ENCODE measurements at places on chromosomes 2 and 18.

DNA sequence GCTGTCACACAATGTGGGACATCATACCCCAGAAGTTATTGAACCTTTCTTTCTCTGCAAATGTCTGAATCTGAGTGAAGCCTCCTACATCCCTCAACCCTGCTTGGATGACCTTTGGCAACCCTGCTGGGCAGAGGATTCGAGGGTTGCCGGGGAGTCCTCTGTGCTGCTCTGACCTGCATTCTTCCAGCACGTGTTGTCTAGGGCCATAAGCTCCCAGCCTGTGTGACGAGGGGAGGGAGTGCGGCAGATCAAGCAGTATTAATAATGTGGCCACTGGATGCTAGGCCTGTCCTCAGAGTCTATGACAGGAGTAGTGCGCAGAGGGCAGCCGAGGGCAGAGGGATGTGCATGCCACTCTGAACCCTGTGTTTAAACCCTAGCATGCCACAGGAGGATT lies 58.8 kb downstream of the RPL37A start:
- no peak for DNase-seq

GRCh38 chr2:207787017-207787416 lies 17.3 kb upstream of the FZD5 start:
- no peak for DNase-seq

GRCh38 chr2:191114403-191114886 lies 36.3 kb downstream of the STAT4 start:
- DNase-seq: no peak

DNA sequence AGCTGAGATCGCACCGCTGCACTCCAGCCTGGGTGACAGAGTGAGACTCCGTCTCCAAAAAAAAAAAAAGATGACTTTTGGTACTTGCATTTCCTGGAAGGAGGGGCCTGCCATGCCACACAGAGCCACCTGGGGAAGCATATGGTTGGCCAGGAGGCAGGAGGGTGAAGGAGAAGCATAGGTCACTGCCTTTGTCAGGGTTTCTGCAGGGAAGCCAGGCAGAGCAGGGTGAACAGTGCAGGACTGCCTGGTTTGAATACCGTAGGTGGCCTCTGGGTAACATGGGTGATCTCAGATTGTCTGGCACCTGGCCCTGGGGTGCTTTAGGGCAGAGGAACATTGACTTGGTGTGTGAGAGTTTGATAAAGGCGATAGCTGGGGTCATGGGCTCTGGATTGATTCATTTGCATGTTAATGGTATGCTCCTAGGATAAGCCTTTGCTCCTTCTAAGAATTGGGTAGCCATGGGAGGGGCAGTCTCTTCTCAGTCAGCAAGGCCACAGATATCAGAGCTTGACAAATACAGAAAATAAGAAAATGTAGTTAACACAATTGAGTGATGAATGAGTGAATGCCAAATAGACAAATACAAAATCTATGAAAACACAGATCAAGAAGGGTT lies 124.0 kb upstream of the SEC11C start:
- no peak for DNase-seq

DNA sequence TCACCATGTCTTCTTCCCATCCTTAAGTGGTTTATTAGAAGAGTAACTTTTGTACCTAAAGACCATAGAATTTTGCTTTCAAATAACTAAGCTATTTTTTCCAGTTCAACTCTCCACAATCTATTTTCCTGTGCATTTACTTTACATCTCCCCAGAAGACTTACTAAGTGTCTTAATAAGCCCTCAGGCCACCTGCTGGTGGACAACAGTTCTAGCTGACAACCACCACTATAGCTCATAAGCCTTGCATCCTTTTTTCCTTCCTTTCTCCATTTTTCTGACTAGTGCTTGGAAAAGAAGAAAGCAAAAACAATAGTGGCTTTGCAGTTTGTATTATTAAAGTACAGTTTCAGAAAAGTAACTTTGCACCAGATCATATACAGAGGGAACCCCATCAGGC lies 149.5 kb upstream of the TMEM200C start:
- no peak for DNase-seq

DNA sequence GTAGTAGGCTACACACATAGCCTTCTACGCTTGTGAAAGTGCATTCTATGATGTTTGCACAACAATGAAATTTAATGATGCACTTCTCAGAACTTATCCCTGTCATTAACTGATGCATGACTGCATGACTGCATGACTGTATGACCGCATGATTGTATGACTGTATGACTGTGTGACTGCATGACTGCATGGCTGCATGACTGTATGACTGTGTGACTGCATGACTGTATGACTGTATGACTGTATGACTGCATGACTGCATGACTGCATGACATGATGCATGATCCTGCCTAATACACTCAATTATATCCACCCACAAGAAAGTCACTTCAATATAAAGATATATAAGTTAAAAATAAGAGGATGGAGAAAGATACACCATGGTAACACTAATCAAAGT lies 365.4 kb upstream of the FSIP2 start:
- DNase-seq: no peak

- DNase-seq: peak; percentile 47
These were observed 34.1 kb upstream of the MAT2A start for GRCh38 chr2:85504778-85505261.

GRCh38 chr2:155830351-155830750 lies 502.2 kb downstream of the NR4A2 start:
- no peak for DNase-seq

- no peak for DNase-seq
These were observed 468.7 kb downstream of the PID1 start for GRCh38 chr2:228802181-228803071.

DNA sequence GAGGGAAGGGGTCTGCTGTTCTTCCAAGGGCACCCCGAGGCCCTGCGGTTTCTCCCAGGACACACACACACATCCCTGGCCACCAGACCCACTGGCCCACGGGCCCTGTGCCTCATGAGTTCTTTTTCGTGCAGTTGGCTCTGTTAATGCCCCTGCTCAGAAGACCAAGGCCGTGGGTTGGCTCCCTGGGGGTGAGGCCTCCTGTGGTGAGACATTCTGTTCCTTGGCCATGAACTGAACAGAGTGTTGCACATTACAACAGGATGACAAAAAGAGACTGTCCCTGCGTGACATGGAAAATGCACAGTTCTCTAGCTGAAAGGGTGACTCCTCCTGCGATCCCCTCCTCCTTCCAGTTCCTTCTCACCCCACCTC lies 30.7 kb downstream of the SH2D6 start:
- DNase-seq: no peak

GRCh38 chr2:71759060-71759459 lies 305.7 kb downstream of the DYSF start:
- DNase-seq: no peak
